CD4-positive, CD25-positive, alpha-beta regulatory T cell (primary cell): ENCODE measurements at places on chromosomes 7 and 10. TPM values are rescaled to one million over a fixed set of nuclear protein-coding genes. Genes with fewer than 3 reads are reported as not detected.

UNCX gene
- not detected for total RNA-seq

HOXA4 gene
- total RNA-seq, result not detected

LIPK gene
- not detected for total RNA-seq

GRB10 gene
- 2.3 TPM for total RNA-seq

PDSS1 gene
- 8.4 TPM for total RNA-seq
